ENCODE measurements at places on chromosomes 5 and 9.

- no peak for DNase-seq
Observed at GRCh38 chr9:113963017-113963620, 87.0 kb downstream of the ZNF618 start.

DNA sequence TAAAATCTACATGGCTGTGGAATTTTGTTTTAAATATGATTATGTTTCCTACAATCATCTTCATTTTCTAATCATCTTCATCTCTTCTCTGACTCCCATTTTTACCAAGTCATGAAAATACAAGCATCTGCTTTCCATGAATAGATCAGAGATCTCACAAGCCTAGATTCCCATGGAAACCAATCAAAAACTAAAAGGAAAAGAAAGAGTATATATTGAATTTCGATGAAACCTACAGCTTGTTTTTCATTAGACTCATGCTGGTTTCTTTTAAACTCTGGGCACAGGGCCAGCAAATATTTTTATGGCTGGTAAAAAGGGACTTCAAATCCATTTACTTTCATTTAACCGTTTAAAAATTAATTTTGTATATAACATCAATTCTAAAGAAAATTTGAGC is 51.2 kb downstream of the INVS start:
- DNase-seq, result no peak

DNA sequence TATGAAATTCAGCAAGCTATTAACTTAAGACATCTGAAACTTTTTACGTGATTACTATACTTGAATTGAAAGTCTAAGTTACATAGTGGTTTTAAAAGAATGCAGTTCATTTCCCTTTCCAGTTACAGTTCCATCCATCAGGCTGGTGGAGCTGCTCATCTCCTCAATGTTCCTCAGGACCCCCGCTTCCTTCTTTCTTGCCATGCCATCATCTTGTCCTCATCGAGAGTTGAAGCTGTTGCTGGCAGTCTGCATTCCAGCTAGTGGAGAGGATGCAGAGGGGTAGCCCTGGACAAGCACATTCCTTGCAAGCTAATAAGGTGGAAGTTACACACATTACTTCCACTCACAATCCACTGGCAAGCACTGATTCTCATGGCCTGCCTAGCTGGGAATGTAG is 8.8 kb upstream of the RNF183 start:
- no peak for DNase-seq

DNA sequence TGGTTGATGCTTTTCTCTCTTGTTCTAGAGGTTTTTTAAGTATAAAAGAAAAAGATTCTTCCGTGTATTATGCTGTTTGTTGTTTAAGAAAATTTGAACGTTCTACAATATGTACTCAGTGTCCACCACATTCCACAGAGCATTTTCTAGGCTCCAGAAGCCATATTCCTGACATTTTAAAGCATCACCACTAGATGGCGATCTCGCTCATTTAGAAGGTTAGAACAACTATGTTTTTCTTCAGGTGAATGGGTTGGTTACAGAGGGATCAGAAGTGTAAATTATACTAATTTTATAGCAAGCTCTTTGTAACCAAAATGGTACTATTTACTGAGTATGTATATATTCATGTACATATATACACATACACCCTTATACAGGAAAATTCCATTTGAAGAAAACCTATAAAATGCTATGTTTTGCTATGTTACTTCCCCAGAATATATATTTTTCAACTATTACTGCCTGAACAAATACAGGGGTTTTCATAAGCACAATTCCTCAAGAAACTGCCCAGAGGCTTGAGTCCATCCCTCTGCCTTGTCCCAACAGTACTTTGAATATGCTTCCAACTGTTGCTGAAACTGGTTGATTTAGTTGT is 284.3 kb downstream of the CCDC171 start:
- no peak for DNase-seq

GRCh38 chr9:976943-977837 is 735 bp downstream of the DMRT3 start:
- DNase-seq, result no peak

DNA sequence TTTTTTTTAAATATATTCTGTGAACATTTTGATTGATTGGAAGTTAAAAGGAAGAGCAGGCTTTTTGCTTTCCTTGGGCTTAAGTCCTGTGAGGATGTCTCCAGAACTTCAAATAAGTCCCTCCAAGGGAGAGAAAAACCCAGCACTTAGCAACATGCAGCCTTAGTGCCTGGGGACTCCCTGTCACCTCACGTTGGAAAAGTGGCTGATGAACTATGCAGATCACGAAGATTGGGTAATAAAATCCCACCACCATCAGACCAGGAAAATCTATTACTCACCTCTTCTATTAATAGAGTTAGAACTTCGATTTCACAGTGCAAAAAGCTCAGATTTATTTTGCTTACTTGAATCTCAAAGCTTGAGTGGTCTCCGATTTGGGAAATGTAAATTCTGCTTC is 507.0 kb downstream of the MAT2B start:
- no peak for DNase-seq

All from chondrocyte (in vitro differentiated cells).